ENCODE measurements at places on chromosomes 1 and 21.

DNA sequence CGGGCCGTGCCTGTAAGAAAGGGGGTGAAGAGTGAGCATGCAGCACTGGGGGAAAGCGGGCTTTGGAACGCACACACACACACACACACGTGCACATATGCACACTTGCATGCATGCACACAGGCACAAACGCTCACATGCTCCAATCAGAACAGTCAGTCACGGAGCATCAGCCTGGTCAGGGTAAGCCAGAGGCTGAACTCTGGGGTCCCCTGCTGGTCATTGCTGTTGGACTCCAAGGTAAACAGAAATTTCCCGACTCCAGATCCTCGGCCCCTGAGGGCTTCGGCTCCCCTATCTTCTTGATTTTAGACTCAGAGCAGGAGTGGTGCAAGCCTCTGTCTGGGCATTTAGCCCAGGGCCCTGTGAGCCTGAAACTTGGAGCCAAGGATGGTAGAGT lies 54.2 kb downstream of the SYT2 start:
- DNase-seq: no peak

DNA sequence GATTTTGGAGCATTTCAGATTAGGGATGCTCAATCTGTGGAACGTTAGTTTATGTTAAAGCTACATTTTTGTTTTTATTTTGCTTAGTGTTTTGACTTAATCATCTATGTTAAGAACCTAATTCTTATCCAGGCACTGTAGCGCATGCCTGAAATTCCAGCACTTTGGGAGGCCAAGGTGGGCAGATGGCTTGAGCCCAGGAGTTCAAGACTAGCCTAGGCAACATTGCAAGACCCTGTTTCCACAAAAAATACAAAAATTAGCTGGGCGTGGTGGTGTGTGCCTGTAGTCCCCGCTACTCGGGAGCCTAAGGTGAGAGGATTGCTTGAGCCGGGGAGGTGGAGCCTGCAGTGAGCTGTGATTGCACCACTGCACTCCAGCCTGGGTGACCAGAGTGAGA lies 23.4 kb downstream of the FNBP1L start:
- DNase-seq: no peak

GRCh38 chr1:230399321-230400006 lies 26.7 kb downstream of the PGBD5 start:
- no peak for DNase-seq

DNA sequence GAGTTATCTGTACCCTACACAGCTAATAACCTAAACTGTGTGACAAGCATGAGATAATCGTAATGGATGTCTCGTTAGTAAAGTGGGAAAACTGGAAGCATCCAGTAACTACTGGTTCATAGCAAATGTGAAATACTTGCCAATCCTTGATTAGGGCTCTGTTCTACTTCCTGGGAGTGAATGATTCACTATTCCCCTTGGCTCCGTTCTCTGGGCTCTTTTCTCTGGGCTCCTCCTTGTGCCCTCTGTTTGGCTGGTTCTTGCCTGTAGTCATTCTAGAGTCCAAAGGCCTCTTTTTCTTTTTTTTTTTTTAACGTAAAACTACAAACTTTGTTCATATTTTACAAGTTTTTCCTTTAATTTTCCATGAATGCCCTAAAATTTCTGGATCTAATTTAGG lies 465.8 kb upstream of the PLXNA2 start:
- no peak for DNase-seq

- DNase-seq: no peak
Measured at GRCh38 chr1:170853867-170854266, 81.5 kb upstream of the MROH9 start.

GRCh38 chr1:192954705-192955265 lies 104.4 kb downstream of the UCHL5 start:
- no peak for DNase-seq

- no peak for DNase-seq
Measured at GRCh38 chr1:63679076-63679475, 85.9 kb downstream of the PGM1 start.

- no peak for DNase-seq
Measured at GRCh38 chr21:42319376-42319775, 4.2 kb upstream of the TFF3 start.

DNA sequence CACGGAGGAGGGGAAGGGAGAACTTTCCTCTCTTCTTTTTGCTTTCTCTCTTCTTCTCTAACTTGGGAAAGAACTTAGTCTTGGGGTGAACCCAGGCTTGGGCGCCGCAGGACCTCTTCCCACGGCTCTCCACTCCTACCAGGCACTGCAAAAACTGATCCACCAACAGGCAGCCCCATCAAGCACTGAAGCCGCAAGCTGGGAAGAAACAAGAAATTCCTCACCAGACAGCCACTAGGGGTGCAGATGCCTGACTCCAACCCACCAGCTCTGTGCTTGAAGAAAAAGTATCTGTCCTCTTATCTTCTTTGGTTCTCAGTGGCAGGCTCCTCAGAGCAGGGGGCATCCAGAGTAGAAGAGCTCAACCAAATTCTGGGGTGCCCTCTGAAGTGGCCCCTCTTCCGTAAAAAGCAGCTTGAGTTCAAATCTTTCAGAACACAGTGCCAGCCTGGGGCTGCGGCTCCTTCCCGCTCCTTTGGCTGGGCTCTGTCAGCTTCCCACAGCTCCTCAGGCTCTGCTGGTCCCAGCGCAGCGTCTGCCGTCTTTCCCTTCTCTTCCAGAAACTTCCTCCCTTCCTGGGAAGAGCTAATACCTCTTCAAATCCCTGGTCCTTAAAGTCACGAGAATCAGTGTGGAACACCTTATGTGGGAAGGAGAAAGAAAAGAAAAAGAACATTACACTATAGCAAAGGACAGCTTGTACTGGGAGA lies 2.4 kb downstream of the SLC41A1 start:
- no peak for DNase-seq

DNA sequence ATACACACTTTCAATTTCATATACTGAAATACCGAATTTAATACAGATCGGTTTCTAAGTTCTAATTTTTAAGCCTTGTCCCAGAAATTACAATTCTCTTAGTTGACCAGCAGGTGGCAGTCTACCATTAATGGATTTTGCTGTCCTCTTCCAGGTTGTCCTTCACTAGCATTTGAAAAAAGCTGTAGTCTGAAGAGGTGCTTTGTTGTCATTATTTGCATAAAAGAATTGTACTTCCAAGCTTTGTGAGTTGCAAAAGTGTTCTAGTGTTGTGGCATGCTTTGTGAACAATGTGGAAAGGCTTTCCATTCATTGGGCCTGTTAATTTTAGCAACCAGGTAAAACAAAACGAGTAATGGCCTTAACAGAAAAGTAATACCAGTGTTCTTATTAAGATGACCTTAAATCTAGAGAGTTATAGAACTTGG lies 193.6 kb downstream of the RPS6KC1 start:
- no peak for DNase-seq

DNA sequence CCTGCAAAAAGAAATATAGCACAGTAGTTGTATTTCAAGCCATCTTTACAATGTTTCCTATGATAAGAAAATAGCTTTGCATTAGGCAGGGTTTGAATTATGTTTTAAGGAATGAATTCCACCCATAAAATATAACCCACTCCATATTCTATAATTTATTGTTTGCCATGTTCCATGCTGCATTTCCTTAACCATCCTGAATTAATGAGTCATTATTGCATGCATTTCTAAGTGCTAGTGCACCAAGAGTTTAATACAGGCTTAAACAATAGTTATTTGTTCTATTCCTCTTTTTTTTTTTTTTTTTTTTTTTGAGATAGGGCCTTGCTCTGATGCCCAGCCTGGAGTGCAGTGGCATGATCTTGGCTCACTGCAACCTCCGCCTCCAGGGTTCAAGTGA lies 45.2 kb downstream of the MIGA1 start:
- no peak for DNase-seq

- no peak for DNase-seq
Measured at GRCh38 chr1:152566681-152567080, at the start of gene LCE3E. Gene LCE3E (minus strand): TSS chr1:152566780. CDS start chr1:152566208, 572 bp downstream.

GRCh38 chr1:119711804-119712341 lies at the start of gene PHGDH:
Gene PHGDH (plus strand): TSS chr1:119711934. CDS start chr1:119712023, 89 bp downstream.
- DNase-seq: no peak

- DNase-seq: no peak
Measured at GRCh38 chr1:5105744-5106143, 451.3 kb downstream of the AJAP1 start.

DNA sequence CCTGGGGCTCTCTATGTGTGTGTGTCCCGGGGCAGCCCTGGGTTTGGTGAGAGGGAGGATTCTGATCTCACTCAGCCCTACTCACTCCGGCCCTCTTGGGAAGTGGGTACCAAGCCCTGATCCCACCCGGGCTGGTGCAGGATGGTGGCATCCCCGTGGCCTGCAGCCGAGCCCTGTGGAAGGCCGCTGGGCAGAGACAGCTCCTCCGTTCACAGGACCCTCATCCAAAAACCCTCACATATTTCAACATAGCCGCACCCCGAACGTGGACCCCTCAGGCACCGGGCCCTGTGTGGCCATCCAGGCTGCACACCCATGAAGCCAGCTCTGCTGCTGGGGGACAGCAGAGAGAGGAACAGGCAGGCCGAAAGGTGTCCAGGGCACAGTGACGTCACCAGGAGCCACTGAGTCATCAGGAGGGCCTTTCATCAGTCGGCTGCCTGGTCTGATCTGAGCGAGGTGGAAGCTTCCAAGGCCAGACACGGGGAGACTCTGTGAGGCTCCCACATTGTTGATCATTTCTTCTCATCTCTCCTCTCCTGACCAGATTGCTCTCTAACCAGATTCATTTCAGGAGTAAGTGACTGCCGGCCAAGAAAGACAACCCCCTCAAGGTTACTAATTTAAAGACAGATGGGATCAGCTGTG lies 16.2 kb upstream of the GPR157 start:
- no peak for DNase-seq

DNA sequence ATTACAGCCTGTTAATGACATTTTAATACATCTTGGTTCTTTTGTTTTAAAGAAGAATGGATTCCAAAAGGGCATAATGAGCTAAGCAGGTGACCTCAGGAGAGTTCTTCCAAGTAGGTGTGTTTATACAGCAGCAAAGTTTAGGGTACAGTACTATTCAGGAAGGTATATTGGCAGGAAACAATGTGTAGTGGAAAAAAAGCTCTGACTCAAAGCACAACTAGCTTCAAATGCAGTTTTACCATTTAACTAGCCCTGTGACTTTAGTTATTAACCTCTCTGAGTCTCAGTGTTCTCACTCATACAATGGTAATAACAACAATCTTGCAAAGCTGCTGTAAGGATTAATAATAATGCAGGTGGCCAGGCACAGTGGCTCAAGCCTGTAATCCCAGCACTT lies 29.9 kb downstream of the FAF1 start:
- no peak for DNase-seq

DNA sequence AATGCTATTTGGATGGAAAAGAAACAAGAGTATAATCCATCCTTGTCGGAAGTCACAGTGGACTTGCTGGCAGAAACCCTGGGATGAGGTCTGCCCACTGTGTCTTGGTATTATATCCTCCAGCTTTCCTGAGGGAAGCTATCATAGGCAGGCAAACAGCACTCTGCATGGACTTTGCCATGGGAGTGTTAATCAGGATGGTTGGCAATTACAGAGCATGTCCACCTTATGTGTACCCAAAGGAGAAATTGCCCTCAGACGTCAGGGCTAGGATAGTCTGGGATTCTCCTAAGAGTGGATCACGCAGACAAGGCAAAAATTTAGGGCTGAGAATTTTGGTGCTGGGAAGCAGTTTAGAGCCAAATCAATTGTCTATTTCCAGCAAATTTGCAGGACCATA lies 184.9 kb upstream of the ESRRG start:
- DNase-seq: no peak

- DNase-seq: no peak
Measured at GRCh38 chr1:47514229-47514628, 76.4 kb downstream of the FOXD2 start.

- no peak for DNase-seq
Measured at GRCh38 chr1:160207771-160208556, 2.8 kb downstream of the PEA15 start.

DNA sequence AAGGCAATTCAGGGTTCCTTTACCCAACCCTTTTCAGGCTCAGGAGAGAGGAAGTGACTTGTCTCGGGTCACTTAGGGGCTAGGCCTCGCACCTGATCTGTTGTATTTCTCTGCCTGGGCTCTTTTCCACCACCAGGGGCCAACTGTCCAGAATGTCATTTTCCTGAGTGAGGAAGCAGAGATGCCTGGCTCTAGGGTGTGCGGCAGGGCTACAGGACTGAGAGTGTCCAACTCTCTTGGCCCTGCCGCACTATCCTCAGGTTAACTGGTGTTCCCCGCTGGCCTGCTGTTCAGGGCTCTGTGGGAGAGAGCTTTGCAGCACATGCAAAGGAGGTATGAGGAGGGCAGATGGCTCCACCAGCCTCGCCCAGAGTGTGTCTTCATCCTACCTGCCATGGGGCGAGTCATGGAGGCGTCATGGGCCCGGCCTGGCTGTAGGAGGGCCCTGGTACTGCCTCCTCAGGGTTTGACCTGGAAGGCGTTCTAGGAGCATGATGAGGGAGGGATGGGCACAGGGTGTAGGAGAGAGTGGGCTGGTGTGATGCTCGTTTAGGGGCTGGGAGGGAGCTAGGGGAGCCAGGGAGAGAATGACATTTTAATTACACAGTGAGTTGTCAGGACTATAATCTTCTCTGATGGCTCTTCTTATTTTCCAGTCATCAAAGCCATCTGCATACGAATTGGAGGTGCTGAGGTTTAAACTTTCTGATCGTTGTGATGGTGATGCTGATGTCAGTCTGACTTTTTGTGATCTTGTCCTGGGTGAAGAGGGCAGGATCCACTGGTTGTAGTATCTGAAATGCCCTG lies 128.3 kb downstream of the NOS1AP start:
- DNase-seq: no peak

DNA sequence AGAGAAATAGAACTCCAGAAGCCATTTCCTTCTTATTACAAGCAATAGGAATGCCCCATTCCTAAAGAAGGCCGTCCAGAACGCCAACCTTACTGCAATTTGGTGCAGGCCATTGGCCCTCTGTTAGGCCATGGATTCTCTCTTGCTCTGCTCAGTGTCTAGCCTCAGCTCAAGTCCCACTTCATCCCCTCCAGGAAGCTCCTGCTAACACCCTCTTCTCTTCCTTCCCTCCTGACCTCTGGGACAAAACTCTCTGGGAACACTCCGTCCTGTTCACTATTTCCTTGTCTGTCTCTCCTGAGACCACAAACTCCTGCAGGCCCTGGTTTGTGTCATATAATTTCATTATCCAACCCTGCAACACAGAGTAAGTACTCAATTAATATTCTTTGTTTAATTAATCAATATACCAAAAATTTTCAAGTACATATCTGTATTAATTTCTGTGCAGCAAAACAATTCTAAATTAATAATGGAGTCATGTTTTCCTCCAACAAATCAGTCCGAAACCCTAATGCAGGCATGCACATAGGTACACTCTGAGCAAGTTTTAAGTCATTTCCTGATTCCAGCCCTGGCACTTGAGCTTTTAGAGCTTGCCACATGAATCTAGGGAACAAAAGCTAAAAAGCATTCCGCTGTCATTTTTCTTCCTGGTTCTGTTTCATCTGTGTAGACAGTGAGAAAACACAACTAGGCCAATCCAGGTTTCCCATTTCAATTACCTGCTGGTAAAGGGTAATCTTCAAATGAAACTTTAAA lies 245.3 kb downstream of the SETD4 start:
- DNase-seq: no peak
